ENCODE measurements at places on chromosomes 16 and 17.
A peak's percentile ranks its signal among the peaks of the same experiment; 100 is the strongest.

GRCh38 chr17:38440614-38441397 is 12.5 kb downstream of the ARHGAP23 start:
- DNase-seq, result no peak

DNA sequence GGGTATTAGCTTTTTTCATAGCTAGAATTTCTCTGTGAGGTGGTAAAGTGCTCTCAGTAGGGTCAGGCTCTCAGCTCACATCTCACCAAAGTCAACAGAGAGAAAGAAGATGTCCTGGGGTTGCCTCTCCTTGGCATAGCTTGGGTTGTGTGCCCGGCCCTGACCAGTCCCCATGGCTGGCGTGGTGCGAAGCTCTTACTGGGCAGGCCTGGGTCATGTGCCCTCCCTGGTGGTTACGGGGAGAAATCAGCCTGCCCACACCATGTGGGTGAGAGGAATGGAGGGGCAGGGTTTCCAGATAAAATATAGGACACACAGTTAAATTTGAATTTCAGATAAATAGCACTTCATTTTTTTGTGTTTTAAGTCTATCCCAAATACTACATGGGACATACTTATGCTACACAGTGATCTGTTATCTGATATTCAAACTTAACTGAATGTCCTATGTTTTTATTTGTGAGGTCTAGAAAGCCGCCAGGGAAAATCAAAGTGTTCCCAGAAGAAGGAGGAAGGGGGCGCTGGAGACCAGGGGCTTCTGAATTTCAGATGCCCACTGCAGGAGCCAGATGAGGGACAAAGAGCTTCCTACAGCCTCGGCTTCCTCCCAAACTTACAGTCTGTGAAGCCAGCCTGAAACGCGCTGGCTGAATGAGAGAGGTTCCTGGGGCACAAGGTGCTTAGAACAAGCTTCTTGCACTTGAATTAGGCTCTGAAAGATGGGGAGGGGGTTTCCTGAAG is 45.4 kb downstream of the NKD1 start:
- no peak for DNase-seq

- DNase-seq, result no peak
Observed at GRCh38 chr17:38914741-38915638, 10.4 kb upstream of the LASP1NB start.

GRCh38 chr17:70071127-70071526 is 3.9 kb upstream of the KCNJ16 start:
- DNase-seq, result no peak

DNA sequence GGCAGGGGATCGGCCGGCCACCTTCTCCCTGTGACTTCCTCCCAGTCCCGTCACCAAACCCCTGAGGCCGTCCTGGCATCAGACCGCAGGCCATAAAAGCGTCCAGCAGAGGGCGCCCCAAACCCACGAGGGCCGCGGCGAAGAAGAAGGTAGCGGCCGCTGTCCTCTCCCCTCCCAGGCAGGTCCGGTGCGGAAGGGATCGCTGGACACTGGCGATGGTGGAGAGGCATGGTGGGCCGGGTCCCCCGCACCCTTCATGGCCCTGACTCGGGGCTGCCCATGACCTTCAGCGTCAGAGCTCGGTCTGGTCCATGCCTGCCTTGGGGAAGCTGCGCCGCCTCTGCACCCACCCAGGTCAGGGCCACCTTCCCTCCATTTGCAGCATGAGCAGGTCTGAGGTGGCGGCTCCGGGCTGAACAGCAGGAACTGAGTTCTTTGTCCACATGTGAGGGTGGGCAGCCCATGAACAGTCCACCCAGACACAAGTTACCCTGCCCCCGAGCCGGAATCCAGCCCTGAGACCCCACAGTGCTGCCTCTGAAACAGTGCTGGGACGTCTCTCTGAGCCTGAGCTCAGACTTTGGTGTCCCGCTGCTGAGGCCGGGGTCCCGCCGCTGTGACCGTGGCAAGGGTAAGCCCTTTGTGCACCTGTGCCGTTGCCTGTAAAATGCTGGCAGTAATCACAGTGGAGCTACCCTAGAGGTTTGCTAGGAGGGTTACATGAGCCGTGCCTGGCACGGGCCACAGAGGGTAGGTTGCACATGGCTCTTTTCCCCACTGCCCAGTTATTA is 40.8 kb upstream of the CMIP start:
- peak; percentile 68 for DNase-seq

GRCh38 chr17:75856062-75856756 is 1.1 kb upstream of the WBP2 start:
- peak; percentile 46 for DNase-seq

- no peak for DNase-seq
Observed at GRCh38 chr17:33550261-33550660, 257.2 kb upstream of the ASIC2 start.

GRCh38 chr16:1078579-1079021 is 6.1 kb downstream of the SSTR5 start:
- no peak for DNase-seq

DNA sequence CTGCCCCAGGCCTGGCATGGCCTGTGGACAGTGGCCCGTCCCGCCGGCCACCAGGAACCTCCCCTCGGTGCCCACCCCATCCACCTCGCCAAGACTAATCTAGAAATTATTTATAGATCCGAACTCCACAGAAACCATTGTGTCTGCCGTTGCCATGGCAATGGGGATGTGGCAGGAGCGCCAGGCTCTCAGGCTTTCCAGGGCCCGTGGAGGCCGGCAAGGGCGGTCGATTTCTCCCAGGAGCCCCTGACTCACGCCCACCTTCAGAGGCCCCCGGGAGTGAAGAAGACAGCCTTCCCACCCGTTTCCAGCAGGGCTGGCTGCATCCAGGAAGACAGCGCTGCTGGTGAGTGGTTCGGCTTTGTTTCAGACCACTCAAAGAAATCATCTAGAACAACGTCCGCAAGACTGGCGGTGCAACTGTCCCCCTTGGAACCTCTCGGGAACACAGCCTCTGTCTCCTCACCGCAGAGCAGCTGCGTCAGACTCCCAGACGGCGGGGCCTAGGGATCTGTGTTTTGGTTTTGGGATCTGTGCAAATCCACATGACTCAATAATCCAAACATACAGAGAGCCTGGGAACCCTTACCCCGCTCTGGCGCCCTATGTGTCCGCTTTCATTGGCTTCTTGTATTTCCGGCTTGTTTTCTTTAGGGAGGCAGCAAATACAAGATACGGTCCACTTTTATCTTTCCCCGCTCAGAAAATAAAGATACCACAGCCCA is 48.5 kb upstream of the ZCCHC14 start:
- no peak for DNase-seq

DNA sequence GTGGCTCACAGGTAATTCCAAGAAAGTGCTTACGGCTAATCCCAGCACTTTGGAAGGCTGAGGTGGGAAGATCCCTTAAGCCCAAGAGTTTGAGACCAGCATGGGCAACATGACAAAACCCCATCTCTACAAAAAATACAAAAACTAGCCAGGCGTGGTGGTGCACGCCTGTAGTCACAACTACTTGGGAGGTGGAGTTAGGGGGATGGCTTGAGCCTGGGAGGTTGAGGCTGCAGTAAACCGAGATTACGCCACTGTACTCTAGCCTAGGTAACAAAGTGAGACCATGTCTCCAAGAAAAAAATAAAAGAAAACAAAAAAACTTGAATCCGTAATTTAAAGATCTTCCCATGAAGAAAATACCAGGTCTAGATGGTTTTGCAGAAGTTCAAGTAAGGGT is 5.0 kb downstream of the ICAM2 start:
- no peak for DNase-seq

DNA sequence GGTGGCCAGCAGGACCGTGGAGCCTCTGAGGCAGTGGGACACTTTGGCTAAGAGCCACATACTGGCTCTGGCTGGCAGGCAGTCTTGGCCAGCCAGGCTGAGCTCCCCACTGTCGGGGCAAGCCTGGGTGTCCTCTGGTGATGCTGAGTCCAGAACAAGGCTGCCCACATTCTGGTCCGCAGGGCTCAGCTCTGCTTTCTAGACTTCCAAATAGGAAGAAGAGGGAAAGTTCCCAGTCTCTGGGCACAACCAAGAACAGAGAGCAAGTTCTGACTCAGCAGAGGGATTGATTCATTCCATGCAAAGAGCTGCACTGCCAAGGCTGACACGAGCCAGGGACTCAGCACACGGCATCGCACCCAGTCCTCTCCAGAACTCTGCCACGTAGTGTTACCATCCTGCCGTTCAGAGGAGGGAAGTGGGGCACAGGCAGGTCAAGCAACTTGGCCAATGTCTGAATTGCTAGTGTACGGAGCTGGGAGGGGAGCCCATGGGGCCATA is 58.9 kb downstream of the NOS2 start:
- DNase-seq, result no peak

GRCh38 chr16:4611337-4612021 is 3.2 kb downstream of the UBALD1 start:
- DNase-seq, result no peak

Measured in hematopoietic multipotent progenitor cell treated with erythropoietin and hydrocortisone succinate and interleukin-3 and kit ligand, for 17 days (in vitro differentiated cells).